ENCODE measurements at places on chromosomes 5 and 9.

- ATAC-seq, result no peak
Observed at GRCh38 chr9:113005777-113006176, 6.2 kb downstream of the ZNF883 start.

DNA sequence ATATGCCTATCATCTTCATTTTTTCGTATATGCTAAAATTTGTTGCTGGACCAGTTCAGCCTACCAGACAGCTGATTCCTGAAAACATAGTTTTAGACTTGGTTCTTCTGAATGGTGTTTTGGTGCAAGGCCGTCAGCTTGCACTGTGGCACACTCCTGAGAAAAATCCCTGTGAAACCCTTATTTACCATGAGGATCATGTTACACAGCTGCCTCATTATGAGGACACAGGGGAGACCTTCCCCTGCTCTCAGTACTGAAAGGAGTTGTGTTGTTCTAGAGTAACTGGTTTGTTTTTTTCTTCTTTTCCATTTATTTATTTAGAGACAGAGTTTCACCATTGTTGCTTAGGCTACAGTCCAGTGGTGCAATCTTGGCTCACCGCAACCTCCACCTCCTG, 37.6 kb downstream of the MAST4 start:
- no peak for ATAC-seq

DNA sequence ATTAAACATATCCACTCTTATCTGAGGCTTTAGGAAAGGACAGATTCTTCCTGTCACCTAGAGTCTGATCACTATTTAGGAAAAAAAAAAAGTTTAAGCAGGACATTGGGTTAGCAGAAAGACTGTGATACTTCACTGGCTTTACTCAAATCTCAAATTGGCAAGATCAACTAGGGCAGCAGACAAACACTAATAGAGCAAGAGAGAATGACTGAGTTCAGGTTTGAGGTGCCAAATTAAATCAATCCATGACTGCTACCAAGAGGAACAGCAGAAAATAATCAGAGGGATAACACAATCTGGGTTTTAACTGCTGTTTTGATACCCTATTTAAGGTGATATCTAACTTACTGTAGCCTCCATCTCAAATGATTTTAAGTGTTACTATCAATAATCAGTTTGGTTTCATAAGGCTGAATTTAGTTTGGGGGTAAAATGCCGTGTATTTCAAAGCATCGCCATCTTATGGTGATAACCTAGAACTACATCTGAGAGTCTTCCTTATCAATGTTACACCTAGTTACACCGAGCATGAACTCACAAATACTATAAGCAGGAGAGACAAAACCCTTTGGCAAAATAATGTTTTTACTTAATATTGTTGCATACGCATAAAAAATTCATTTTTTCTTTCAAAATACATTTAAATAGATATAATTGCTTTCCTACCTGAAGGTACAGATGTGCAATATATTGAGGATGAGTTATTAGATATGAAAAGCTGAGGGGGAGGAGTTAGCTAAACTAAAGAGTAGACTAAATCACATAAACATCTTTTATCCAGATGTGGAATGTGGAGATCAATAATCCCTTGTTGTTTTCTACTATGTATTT, 286.4 kb upstream of the CDH12 start:
- ATAC-seq, result no peak

DNA sequence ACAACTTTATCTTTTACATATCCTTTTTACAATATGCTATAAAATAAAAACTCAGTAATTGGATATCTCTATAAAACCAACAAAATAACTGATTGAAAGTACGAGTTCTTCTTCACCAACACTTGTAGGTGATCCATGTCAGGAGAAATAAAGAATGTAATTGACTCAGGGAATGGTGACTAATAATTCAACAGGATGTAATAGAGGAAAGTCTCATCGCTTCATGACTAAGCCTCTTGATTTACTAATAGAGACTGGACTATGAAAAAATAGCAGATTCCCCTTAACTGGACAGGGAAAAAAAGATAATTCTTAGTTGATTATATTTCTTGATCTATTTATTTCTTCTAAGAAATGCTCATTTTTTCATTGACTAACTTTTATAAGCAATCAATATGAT, 507.7 kb upstream of the PTGER4 start:
- no peak for ATAC-seq

- no peak for ATAC-seq
Observed at GRCh38 chr5:6602441-6602840, 30.4 kb downstream of the NSUN2 start.

DNA sequence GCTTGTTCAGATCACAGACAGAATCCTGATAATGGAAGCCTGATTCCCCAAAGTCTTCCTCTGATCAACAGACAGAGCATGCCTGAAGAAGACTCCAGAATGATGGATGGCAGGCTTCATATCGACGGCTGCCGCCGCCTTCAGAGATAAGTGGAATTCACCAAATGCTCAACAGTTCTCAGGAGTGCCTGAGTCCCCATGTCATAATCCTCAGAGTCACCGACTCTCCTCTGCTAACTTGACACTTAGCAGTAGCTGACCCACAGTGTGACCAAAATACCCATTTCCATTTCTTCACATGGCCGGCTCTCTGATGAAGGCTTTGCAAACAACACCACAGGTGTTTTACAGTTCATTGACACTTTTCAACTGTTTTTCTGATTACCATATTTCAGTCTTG, 58.7 kb downstream of the PRDM6 start:
- ATAC-seq, result no peak
